ENCODE measurements at places on chromosomes 1 and 21.

GRCh38 chr1:30271401-30272276, 451.7 kb downstream of the MATN1 start:
- DNase-seq = no peak

- no peak for DNase-seq
Observed at GRCh38 chr1:189662190-189662589, 815.5 kb downstream of the BRINP3 start.

DNA sequence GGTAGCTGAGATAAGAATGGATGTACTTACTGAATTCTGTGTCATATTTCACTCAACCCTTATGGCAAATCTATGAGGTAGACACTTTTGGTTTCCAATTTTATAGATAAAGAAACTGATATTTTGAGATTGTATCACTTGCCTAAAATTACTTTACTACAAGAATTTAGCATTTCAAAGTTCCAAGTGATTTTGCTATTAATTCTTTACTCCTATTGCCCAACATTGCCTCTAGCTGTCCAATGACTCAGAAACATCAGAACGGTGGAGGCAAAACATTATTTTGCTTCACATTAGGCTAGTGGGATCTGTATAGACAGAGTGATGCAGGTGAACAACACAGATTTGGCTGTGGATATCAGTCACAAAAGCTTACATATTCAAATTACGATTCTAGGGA, 747.2 kb upstream of the NEGR1 start:
- no peak for DNase-seq

- no peak for DNase-seq
Observed at GRCh38 chr1:10682108-10682445, 114.4 kb downstream of the CASZ1 start.

GRCh38 chr1:221165839-221166500, 286.7 kb downstream of the HLX start:
- no peak for DNase-seq

GRCh38 chr1:231272173-231272572, 31.2 kb downstream of the GNPAT start:
- DNase-seq = no peak

GRCh38 chr1:234957330-234958065, 171.1 kb downstream of the TOMM20 start:
- no peak for DNase-seq

GRCh38 chr1:169868978-169869377, 24.7 kb downstream of the SCYL3 start:
- no peak for DNase-seq

DNA sequence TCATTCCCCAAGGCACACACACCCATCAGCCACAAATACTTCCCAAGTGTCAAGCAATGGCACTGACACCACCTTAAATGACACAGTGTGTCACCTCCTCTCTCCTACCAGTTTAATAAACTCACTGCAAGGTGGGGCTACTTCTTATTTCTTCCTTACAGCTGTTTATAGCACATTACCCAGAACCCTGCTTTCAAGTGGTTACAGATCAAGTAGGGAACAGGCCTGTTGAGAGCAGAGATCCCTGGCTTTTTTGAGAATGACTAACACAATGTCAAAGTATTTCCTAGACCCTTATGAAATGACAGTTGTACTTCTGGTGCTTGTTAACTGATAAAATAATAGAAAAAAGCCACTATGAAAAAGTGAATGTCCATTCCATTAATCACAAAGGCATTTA, 19.8 kb downstream of the ZBTB17 start:
- DNase-seq = no peak

GRCh38 chr1:37123276-37124115, 89.2 kb upstream of the GRIK3 start:
- no peak for DNase-seq

DNA sequence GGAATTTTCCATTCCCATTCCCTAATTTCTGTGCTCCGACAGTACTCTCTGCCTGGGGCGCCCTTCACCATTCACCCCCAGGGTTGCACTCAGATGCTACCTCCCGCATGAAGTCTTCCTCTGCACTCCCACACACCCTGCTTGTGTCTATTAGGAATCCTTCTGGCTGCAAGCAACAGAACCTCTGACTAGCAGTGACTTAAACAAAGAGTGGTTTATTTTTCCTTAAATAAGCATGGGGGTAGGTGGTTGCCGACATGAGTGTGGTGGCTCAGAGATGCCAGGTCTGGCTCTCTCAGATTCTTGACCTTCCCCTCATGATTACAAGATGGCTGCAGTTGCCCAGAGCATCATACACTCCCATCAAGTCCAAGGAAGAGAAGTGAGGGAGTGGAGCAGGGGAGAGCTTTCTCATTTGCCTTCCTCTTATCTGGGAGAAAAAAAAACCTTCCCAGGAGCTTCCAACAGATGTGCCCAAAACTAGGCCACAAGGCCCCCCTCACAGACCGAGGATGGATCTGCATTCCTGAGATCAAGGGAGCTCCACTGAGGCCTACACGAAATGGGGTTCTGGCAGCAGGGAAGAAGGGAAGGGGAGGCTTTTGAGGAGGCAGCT, 49.6 kb upstream of the LBR start:
- no peak for DNase-seq

DNA sequence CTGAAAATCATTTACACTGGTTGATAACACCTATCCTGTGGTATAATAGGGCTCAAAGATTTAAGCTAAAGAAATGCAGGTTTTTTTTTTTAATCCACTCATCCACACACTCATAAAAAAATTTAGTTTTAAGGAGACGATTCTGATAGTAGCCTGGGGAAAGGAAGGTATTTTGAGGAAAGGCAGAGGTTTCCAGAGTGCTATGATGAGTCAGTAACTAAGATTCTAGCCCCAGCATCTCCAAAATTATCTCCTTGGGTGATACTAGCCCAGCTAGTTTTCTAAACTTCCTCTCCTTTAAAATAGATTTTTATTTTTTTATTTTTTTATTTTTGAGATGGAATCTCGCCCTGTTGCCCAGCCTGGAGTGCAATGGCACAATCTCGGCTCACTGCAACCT, 20.7 kb downstream of the ASAP3 start:
- DNase-seq = no peak

DNA sequence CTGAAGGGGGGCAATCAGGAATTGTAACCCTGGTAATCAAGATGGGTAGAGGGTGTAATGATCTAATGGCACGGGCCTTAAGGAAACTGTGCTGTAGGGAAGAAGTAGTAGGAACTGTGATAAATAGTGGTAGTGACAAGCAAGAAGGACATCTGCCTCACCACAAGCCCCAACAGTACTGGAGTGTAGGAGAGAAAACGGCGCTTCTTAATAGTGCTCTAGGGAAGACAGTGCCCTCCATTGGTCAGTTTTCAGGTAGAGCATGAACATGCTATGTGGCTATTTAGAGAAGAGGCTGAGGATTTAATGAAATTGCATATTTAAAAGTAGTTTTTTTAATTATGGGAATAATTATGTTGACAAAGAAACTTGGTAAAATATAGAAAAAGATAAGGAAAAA, 32.2 kb downstream of the SLC30A7 start:
- no peak for DNase-seq
